GM18507 (cell line): ENCODE measurements at places on chromosomes 6 and 20.

DNA sequence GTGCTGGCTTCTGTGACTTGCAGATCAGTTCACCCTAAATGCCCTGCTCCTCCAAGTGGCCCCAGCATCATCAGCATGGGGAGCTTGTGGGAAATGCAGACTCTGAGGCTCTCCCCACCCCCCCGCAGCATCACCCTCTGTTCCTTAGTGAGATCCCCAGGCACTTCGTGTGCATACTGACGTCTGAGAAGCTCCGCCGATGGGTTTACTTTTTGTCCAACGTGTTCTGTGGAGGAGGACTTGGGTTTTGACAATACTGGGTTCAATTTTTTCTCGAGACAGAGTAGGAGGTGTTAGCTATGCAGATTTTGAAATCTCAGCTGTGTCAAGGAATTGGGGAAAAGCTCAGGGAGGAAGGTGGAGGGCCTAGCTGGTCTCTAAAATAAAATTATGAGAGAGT is 38.3 kb upstream of the ZNF831 start:
- no peak for DNase-seq

- no peak for DNase-seq
These were observed 87.8 kb downstream of the KIF16B start for GRCh38 chr20:16485401-16485800.

DNA sequence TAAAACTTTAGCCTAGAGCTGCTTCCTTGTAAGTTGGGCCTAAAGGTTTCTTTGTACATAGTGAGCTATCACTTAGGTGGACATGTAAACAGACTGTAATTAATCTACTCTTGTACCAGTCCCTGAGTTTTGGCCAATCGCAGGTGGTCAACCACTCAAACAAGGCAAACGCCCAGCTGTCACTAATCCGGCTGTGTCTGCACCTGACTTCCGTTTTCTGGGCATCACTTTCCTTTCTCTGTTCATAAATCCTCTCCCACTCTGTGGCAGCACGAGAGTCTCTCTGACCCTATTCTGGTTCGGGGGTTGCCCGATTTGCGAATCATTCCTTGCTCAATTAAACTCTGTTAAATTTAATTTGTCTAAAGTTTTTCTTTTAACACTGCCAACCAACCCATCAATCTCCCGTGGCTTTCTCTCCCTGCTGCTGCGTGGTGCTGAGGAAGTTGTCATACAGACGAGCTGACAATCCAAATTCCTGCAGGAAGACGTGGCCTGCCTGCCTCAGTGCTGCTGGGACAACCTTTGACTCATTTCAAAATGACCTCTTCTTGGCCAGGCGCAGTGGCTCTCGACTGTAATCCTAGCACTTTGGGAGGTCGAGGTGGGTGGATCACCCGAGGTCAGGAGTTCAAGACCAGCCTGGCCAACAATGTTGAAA is 206.3 kb downstream of the QKI start:
- no peak for DNase-seq

DNA sequence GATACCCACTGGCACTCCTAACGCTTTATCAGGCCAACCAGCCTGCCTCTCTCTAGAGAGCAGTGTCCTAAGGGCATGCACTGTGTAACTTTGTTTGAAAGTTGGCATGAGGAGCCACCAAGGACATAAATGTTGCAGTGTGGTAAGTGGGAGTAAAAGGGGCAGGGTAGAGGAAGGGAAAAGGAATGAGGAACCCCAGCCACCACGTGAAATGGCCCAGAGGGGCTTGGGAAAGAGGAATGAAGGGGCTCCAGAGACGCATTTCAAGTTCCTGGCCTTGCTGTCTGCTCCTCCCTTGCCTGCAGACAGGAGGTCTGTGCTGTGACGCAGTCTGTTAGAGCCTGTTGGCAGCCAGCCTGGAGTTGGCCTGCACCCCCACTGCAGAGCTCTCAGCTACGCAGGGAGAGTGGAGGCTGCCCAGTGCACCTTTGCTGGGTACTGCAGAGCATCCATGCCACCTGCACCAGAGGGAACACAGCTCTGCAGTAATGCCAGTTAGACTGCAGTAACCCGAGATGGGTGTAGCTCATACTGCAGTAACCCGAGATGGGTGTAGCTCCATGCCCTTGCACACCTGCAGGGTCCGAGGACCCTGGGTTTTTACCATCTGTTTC is 86.8 kb upstream of the SNAP25 start:
- no peak for DNase-seq

- DNase-seq, result no peak
These were observed 65.8 kb downstream of the ADTRP start for GRCh38 chr6:11712760-11713159.

DNA sequence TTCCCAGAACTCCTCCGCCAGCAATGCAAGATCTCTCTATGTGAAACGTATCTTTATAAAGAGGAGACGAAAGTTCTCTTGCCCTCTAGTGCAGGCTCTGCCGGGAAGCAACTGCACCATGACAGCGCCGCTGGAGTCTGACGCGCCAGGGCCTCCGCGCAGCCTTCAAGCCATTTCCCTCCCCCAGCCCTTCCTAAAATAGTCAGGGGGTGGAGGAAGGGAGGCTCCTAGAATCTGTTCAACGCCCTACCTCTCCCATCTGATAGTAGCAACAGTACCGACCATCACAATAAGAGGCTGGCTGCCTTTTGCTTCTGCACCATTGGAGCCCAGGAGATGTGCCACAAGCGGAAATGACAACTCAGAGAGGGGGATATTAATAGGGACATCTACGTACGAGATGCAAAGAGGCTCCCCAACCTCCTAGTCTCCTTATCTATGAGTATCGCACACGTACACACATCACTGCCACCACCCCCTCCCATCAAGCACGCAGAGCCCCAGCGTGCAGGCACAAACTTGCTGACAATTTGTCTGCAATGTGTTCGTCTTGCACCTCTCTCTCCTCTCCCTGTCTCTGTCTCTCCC is 1.0 kb downstream of the SYNE1 start:
- DNase-seq, result no peak

DNA sequence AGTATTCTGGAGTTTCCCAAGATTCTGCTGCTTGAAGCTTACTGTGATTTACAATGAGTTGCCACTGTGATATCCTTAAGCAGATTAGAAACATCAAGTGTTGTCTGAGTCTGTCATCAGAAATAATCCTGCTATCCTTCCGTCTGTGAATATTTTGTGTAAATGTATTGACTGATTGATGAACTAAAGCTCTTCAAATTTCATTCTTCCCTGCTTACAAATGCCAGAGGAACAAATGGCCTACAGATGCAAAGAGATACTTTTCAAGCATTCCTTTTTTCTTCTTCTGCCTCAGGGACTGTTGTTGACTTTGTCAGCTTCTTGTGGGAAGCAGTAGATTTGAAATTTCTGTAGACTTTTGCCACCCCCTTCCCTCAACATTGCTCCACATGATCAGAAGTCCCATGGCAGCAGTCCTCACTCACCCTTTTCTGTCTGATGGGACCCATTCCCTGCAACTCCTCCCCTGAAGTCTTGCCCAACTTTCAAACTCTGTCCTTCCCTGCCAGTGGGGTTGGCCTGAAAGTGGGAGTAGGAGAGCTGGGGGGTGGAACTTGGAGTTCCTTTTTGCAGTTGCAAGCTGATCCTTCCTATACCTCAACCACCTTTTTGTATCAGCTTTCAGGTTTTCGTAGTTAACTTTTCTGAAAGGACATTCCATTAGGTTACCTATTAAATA is 38.5 kb upstream of the MLIP start:
- no peak for DNase-seq

- DNase-seq, result no peak
These were observed 208.8 kb upstream of the SUPT3H start for GRCh38 chr6:45586216-45587171.

DNA sequence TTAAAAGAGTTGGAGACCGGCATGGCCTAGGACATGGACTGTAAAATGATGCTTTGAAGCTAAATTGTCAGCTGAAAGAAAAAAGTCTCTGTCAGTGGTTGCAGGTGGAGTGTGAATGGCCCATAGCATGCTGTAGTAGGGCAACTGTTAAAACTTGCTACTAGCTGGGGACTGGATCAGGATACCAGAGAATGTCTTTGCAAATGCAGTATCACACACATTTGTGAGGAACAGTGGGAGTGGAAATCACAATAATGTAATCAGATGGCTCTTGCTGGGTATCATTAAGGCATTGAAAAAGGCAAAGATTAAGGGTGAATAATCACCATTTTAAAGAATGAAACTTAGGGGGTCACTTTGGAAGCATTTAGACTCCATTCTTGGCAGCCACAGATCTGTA is 737.9 kb downstream of the EYS start:
- no peak for DNase-seq

DNA sequence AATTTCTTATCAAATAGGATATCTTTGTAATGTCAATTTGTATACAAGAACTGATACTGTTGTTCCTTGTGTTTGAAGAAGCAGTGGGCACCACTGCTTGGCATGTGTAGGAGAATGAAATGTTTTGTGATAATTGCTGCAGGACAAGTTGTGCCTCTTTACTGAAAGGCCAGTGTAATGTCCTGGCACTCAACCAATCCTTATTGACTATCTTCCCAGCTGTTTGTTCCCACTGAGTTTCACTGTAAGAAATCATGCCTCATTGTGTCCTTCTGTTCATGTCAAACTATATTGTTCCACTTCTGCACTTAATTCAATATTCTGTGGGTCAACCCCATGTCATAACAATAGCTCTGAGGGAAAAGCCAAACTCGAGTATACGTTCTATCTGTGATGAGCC is 136.1 kb upstream of the FAM83B start:
- DNase-seq, result no peak

GRCh38 chr20:34638039-34638292 is 38.9 kb downstream of the PIGU start:
- no peak for DNase-seq

DNA sequence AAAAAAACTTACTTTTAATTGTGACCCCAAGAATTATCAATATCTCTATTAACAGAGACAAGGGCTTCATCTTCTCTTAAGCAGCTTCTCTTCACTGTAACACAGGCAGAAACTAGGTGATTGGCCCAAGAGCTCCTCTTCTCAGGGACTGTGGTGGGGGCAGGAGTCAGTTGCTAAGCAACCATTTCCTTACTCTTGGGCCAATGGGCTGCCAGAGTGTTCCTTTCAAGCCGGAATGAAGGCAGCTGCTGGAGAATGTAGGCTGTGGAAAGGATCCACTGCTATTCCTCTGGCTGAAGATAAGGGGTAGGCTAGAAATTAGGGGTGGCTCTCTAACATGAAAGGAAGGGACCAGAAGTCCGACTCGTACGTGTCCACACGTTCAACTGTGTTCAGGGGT is at the start of gene SEL1L2:
TSS of gene SEL1L2 (minus strand) at position 150 of the 400 bp plus-strand sequence. CDS start at position 70, 80 bp downstream.
- no peak for DNase-seq

DNA sequence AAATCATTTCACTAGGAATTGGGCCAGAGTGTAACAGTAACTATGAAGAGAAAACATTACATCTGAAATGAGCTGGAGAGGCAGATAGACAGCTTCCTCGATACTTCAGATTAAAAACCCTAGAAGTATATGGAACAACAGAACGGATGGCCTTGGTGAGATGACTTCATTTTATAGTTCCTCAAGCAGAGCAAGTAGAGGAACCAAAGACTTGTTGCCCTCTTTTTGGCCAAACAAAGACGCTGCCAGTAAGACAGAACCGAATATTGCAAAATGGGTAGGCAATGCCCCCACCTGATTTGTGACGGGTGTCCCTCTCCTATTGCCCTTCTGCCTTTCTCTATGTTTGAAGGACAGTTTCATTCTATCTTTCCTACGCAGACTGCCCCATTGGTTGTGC is 53.5 kb downstream of the AGPAT4 start:
- DNase-seq, result no peak

- peak; percentile 54 for DNase-seq
These were observed 16.3 kb downstream of the LRRC1 start for GRCh38 chr6:53811082-53811481.

GRCh38 chr6:149008741-149009140 is 261.9 kb downstream of the UST start:
- no peak for DNase-seq

DNA sequence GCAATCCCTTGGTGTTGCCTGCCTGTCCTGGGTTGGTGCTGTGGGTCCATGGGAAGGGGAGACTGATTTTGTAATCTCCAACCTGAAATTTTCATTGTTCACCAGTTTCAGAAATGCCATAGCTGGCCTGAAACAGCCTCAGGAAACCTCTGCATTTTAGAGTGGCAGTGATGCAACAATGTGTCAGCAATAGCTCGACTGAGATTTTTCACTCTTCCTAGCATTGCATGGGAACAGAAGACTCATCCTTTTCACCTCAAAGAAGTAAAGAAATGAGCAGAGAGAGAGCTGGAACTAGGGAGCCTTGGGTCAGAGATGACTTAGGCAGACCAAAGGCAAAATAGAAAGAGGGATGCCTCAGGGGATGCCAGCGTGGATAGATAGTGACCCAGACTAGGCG is 23.7 kb upstream of the TMEM14A start:
- DNase-seq, result no peak

- DNase-seq, result no peak
These were observed 52.6 kb upstream of the PRELID3B start for GRCh38 chr20:59095140-59095539.

DNA sequence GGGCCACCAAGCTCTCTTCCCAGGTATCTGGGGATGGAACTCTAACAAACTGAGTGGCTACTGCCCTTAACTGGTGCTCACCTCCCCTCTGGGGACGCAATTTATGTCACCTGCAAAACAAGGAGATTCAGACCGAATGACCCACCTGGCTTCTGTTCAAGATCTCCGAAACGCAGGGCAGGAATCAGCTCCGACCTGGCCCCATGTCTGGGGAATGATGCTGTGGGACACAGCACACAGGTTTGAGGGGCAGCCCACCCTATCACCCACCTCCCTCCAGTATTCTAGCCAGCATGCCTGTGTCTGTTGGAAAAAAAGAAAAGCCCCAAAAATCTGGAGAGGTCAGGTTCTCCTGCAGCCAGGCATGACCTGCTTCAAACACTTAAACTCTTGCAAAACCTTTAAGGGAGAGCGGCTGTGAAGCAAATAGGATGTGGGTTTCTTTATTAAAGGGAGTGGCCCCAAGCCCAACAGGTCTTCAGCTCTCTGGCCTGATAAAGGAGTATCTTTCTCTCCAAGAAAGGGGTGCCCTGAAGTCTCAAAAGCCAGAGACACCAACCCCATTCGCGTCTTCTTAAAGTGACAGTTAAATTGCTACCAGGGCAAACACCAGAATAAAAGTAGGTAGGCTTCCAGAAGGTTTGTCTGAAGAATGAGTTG is 6.4 kb downstream of the PREX1 start:
- DNase-seq, result no peak

DNA sequence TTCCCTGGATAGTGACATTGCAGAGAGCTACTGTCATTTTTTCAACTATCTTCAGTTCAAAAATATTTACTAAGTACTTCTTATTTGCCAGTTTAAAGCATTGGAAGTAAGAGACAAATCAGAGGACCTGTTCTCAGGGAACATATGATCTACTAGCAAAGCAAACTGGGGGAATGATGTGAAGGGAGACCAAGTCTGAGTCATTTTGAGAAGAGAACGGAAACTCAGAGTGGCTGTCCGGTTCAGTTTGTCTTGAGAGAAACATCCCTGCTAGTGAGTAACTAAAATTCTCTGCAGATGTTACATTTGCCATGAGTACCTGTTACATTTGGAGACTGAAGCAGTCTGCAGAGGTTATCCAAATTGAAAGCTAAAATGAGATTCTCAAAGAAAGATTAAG is 118.3 kb downstream of the KCNQ5 start:
- peak; percentile 29 for DNase-seq
